ENCODE measurements at places on chromosomes 6 and 20. TPM values are rescaled to one million over a fixed set of nuclear protein-coding genes. Genes with fewer than 3 reads are reported as not detected.

KCNB1 gene
- total RNA-seq, result 1.5 TPM

TNNC2 gene
- total RNA-seq, result 3.0 TPM

DNA sequence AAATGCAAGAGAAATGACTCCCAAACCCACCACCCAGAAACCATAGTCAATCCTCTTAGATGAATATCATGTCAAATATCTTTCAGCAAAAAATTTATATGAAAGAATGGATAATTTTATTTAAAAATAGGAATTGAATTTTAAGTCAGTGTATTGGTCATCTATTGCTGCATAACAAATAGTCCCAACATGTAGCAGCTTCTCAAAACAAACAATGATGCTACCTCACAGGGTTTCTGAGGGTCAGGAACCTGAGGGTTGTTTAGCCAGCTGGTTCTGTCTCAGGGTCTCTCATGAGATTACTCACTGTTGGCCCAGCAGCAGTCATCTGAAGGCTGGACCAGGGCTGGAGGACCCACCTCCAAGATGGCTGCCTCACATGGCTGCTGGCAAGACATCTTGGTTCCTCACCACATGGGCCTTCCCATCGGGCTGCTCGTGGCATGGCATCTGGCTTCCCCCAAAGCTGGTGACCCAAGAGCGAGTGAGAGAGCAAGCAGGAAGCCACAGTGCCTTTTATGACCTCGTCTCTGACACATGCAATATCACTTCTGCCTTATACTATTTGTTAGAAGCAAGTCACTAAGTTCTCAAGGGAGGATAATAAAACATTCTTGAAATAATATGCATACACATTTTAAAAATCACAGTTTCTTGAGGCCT is 36.3 kb downstream of the BANF2 start:
- no peaks in the 10 kb centered on the region for H3K27me3 ChIP-seq
- peaks cover 15% of the 10 kb centered on the region for H3K4me1 ChIP-seq
- peaks cover 38% of the 10 kb centered on the region for H3K36me3 ChIP-seq
- H3K4me3 ChIP-seq, result no peak overlapping the region
- no peak overlapping the region for H3K27ac ChIP-seq

DNA sequence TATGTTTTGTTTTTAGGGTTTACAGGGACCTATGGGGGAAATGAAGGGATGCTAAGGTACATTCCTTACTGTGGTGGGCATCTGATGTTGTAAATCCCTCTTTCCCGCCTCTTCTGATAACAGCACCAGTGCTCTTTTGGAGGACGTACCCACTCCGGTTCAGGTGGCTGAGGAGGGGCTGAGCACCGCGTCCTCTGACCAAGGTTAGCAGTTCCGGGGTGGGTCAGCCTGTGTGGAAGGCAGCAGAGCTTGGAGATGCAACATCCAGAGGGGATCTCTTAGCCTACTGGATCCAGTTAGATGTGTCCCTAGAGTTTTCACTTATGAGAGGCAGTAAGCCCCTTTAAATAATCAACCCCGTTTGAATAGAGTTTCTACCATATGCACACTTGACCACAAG is 135.3 kb upstream of the KCNG1 start:
- no peaks in the 10 kb centered on the region for H3K36me3 ChIP-seq
- no peak overlapping the region for H3K4me3 ChIP-seq
- no peak for DNase-seq
- H3K4me1 ChIP-seq, result peaks cover 12% of the 10 kb centered on the region
- H3K27me3 ChIP-seq, result peaks cover 13% of the 10 kb centered on the region

DNA sequence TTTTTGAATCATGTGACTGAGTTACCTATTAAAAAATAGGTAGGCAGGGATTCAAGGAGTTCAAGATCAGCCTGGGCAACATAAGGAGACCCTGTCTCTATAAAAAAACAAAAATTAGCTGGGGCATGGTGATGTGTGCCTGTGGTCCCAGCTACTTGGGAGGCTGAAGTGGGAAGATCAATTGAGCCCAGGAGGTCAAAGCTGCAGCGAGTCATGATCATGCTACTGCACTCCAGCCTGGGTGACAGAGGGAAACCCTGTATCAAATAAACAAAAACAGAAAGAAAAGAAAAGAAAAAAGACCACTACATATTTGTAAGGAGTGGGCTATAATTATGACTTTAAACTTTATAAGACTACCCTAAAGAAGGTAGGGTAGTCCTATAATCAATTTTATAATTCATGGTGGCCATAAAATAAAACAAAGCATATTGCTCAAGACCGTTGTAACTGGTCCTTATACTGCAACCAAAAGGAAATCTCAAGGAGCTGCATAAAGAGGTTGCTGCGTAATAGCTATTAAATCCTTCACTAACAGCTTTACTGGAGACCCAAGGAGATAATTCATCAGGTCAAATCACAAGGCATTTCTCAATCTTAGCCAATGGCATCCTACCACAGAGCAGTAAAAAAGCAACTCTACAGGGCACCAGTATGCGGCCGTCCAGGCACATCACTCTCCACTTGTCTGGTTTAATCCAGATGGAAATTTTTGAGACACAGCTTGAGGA is 13.5 kb downstream of the PIGU start:
- no peaks in the 10 kb centered on the region for H3K27me3 ChIP-seq
- no peaks in the 10 kb centered on the region for H3K4me1 ChIP-seq
- no peak overlapping the region for H3K4me3 ChIP-seq
- no peak overlapping the region for H3K27ac ChIP-seq
- peaks cover 5% of the 10 kb centered on the region for H3K36me3 ChIP-seq
